Fibroblast of skin of left quadriceps (primary cell): ENCODE measurements at places on chromosomes 12 and 14.

- DNase-seq: no peak
These were observed 163.6 kb downstream of the MDGA2 start for GRCh38 chr14:47511829-47512228.

DNA sequence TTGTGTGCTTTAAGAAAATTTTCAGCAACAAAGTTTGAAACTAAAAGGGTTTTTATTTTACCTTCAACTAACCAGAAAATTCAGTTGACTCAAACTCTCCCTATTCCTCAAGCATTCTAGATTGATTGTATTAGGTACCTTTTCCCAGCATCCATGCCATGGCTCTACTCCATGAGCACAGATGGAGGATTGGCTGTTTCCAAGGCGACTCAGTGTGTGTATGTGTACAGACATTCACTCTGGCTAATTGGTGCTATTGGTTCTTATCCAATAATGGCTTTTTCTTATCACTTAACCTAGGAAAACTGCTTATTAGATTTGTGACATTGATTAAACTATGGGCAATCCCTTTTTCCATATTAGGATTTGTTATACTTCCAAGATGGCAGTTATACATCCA is 202.6 kb downstream of the ANO6 start:
- no peak for DNase-seq

- DNase-seq: no peak
These were observed 206.3 kb downstream of the ACSS3 start for GRCh38 chr12:81284137-81284536.

DNA sequence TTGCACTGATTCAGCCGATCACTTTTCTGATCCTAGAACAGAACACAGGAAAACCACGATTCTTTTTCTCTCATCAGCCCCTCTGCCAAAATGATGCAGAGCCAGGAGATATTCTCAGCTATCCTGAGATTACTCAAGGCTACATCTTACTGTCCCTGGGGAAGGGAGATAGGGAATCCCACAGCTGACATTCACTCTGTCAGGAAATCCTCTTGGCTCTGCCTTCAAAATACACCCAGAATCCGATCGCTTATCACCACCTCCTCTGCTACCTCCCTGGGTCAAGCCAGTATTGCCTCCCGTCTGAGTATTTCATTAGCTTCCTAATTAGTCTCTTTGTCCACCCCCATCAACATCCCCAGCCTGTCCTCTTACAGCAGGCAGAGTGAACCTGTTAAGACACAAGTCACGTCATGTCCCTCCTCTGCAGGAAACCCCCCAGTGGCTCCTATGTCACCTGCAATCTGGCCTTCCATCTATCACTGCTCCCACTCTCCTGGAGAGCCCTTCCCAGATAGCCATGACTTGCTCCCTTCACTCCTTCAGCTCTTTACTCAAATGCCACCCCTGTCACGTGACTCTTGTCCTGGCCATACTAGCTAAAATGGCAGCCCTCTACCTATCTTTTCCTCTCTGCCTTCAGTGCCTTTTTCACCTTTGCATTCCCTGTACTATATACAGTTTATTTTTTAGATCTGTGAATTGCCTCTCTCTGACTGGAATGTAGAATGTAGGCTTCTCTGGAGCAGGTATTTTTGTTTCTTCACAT is 70.3 kb downstream of the GALNT4 start:
- no peak for DNase-seq
